ENCODE measurements at places on chromosomes 12 and 14.

DNA sequence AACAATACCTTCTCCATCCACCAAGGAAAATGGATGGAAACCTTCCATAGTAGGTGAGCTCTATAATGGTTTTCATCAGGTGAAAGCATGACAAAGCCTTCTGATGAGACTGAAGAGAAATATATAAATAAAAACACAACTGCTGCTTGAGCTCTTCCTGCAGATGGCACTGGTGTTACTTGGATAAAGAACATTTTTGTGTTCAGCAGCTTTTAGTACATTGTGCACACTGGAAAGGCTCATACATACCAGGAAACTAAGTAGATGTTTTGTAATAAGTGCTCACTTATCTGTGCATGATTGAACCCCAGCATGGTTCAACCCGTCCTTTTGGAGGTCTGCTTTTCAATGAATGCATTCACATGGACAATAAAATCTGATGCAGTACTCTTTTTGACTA is 357.3 kb upstream of the MIS18BP1 start:
- DNase-seq: no peak

GRCh38 chr14:101962503-101962874 is 1.9 kb upstream of the DYNC1H1 start:
- DNase-seq: no peak

DNA sequence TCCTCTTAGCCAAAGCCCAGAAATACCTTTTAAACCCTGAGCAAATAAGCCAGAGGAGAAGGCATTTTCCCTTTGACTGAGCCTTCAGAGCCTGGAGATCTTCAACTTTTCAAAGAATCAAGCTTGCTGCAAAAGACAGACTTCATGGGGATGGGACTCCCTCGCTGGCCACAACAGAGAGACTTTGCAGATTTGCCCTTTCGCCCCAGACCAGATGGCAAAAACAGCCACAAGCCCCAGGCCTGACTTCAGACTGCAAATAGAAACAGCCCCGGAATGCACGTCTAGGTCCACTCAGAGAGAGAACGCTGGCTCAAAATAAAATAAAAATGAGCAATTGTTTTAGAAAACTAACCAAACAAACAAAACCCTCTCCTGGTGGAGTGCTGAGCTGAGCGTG is 114.6 kb upstream of the MED13L start:
- no peak for DNase-seq

GRCh38 chr12:29782285-29782870 is 1.4 kb downstream of the TMTC1 start:
- DNase-seq: peak; percentile 64

- no peak for DNase-seq
Measured at GRCh38 chr12:50662116-50662510, 101.8 kb upstream of the ATF1 start.

GRCh38 chr14:52059649-52060048 is 9.2 kb downstream of the NID2 start:
- DNase-seq: no peak

GRCh38 chr12:4866299-4866698 is 43.4 kb upstream of the KCNA1 start:
- DNase-seq: no peak

DNA sequence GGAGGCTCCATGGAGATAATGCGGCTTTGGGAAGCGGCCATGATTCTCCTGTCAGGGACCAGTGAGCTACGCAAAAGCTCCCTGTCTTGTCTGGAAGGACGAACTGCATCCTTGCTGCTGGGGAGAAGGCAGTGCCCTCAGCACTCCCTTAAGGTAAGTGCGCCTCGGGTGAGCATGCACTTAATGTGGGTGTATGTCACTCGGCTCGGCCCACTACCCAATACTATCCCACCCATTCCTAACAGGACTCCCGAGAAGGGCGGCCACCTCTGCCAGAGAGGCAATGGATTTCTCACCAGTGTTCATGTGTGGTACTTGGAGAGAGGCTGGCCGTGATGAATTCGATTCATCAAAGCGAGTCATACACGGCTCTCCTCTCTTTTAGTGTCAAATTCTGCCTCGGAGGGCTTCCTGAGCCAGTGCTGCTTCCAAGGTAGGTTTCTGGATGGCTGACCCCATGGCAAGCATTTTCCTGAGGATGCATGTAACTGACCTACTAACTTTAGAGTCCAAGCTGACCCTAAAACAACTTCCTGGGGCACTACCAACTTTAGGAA is 151.7 kb upstream of the RTL1 start:
- DNase-seq: no peak

GRCh38 chr14:95471476-95471875 is 45.0 kb downstream of the SYNE3 start:
- no peak for DNase-seq

GRCh38 chr12:77007476-77007875 is 57.9 kb downstream of the E2F7 start:
- DNase-seq: no peak

GRCh38 chr12:6604259-6605029 is 2.7 kb downstream of the CHD4 start:
- DNase-seq: no peak

GRCh38 chr14:96011131-96011530 is 28.0 kb upstream of the C14orf132 start:
- no peak for DNase-seq

Data from activated CD4-positive, alpha-beta T cell treated with anti-CD3 and anti-CD28 coated beads, Interleukin-2, Interleukin-4, amounts not matched to agents 100 ng/mL and 50 ng/mL, durations not matched to agents 16 hours and 8 hours (primary cell).